ENCODE measurements at places on chromosomes 11 and 22.

- no peak for DNase-seq
Observed at GRCh38 chr11:104001561-104002056, 34.8 kb upstream of the DDI1 start.

DNA sequence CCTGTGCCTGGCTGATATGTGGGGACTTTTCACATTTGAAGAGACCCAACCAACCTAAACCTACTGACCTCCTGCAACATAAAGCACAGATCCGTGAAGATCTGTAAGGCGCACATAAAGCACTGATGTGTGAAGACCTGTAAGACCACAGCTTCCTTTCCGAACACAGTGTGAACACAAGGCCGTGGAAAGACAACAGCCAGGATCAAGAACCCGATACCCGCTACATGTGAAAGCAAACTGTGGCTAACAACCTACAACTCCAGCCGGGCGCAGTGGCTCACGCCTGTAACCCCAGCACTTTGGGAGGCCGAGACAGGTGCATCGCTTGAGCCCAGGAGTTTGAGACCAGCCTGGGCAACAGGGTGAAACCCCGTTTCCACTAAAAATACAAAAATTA is 17.6 kb upstream of the PPFIA1 start:
- no peak for DNase-seq

- DNase-seq = no peak
Observed at GRCh38 chr11:75241906-75242644, 1.5 kb downstream of the TPBGL start.

GRCh38 chr11:121967131-121967704 is 148.8 kb downstream of the BLID start:
- DNase-seq = no peak

DNA sequence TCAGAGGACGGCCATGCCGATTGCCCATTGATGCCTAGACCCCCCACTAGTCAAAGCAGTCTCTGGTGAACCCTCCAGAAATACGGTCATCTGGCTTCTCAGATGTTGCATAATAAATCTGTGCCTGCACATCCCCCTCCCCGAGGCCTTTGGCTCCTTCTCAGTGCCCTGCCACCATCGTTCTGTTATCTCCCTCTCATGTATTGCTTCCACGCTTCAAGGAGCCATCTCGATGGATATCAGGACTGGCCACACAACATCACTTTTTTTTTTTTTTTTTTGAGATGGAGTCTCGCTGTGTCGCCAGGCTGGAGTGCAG is 1.6 kb upstream of the RRP7A start:
- no peak for DNase-seq

- no peak for DNase-seq
Observed at GRCh38 chr11:87127101-87127500, 89.4 kb downstream of the TMEM135 start.

- no peak for DNase-seq
Observed at GRCh38 chr22:21791635-21792625, 56.3 kb upstream of the YPEL1 start.

- DNase-seq = no peak
Observed at GRCh38 chr11:21911061-21911460, 281.8 kb upstream of the ANO5 start.

DNA sequence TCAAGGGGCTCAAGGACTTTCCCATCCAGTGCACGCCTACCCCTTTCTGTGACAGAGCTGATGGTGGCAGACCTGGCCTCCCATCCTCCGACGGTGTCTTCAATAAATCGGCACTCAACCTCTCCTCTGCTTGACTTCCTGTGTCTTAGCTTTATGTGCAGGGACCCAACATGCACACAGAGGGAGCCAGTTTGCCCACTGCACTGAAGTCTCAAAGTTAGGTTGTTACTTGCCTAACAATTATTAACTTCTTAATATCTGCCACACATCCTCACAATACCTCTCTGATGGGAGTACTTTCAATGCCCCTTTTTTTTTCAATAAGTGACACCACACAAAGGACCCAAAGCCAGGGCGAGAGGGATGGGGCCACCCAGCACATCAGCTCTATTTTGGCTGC is 3.6 kb downstream of the IZUMO1R start:
- DNase-seq = no peak

DNA sequence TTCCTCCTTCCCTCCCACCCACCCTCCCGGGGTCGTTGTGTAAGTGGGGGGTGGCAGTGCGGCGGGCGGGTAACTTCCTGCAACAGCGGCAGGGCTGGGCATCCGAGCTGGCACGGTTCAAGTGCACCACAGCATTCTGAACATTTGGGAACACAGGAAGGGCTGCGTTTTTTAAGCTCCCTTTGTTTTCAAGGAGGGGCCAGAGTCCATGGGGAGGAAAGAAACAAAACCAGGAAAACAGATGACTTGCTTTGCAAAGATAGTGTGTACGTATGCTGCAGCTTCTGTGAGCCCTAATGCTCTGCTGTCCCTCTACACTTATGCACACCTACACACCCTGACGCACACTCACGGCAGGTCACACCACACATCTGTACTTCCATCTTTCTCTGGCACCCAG is 152.5 kb downstream of the FBXO7 start:
- no peak for DNase-seq

DNA sequence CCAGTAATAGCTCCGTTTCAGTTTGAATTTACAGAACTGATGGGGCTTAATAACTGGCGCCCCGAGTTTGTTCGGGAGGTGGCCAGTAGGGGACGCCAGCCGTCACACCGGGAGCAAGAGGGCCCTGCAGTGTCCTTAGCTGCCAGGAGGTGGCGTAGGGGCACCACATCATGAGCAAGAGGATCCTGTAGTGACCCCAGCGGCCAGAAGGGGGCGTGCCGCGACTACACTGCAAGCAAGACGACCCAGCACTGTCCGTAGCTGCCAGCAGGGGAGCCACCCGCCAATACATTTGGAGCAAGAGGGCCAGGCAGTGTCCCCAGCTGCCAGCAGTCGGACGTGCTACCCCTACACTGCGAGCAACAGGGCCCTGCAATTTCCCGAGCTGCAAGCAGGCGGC is 663.7 kb upstream of the B3GAT1 start:
- no peak for DNase-seq

- no peak for DNase-seq
Observed at GRCh38 chr11:118679483-118679882, at the start of gene TREH. TREH (minus strand) TSS chr11:118679650; CDS start chr11:118679627, 23 bp downstream.

- no peak for DNase-seq
Observed at GRCh38 chr11:59157433-59157832, 14.5 kb upstream of the DTX4 start.

GRCh38 chr22:20157430-20158183 is 6.8 kb upstream of the CCDC188 start:
- DNase-seq = no peak

DNA sequence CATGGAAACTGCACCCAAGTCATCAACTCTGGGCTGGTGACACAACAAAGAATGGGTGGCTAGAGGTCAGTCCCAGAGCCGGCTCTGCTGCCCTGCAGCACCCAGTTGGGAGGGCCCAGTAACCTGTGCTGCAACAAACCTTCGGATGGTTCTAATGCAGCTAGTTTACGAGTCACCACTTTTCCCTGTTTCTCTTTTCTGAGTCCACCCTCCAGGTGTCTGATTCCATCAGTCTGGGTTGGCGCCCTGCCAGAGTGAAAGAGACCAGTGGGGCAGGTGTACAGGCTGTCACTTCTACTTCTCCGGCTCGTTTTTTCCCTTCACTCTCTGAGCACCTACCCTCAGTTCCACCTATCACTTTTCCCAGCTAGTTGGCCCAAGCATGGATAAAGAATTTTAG is 572.9 kb downstream of the NTM start:
- DNase-seq = peak; percentile 86

GRCh38 chr11:119641983-119642745 is 86.8 kb downstream of the NECTIN1 start:
- DNase-seq = peak; percentile 10

DNA sequence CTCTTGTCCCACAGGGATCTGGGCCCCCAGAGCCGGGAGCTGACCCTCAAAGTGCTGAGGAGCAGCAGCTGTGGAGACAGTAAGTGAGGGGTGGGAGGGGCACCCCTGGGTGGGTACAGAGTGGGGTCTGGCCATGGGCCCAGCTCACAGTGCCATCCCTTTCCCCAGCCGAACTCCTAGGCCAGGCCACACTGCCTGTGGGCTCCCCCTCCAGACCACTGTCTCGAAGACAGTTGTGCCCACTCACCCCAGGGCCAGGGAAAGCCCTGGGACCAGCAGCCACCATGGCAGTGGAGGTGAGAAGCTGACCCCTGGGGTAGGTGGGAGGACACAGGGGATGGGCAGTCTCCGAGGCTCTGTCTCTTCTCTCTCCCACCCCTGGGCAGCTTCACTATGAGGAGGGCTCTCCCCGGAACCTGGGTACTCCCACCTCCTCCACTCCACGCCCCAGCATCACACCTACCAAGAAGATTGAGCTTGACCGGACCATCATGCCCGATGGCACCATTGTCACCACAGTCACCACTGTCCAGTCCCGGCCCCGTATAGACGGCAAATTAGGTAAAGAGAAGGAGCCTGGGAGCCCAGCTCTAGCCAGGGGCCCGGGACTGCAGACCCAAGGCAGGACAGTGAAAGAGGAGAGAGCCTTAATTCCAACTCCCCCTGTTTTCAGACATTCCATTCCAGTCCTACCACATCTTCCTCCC is 5.3 kb downstream of the C2CD2L start:
- DNase-seq = no peak

- DNase-seq = no peak
Observed at GRCh38 chr11:74641905-74642304, 49.5 kb downstream of the POLD3 start.

DNA sequence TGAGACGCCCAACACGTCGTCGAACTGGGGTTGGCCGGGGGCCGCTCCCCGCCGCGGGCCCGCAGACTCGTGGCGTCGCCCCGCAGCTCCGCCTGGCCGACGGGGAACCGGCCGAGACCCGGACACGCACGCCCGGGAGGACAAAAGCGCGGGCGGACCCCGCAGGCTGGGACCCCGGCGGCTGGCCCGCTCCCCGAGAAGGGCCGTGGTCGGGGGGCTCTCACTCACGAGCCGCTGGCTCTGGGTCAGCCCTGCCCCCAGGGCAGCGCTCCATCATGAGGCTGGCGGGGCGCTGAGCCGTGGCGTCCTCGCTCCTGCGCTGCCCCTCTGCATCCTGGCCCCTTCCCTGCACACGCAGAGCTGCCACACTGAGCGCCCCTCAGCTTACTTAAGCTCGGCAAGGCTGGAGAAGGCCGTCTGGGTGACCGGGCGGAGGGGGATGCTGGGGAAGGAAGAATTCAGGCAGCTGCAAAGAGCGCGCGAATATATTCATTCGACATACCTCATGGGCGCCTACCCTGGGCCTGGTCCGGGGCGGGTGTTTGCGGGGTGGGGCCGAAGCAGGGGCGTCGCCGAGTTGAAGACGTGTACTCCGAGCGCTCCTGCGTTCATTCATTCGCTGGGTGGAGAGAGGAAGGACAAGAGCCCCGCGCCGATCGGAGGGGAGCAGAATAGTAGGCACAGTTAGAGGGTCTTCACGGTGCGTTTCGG is 579 bp upstream of the CYB5R2 start:
- peak; percentile 65 for DNase-seq

DNA sequence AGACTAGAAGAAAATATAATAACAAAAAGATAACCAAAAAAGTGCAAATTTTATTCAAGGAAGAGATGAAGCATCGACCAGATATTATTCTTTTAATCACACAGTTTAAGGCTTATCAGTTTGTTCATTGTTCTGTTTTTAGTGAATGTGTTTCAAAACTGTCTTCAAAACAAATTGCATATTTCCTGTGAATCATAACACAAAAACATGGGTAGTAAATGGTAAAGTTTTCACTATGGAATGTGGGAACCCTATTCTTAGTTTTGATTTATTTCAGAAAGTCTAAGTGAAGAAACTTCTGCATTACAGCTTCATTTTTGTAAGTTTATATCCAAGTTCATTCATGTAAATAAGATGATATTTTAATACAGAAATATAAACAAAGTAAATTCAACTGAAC is 207.6 kb upstream of the LUZP2 start:
- DNase-seq = no peak

DNA sequence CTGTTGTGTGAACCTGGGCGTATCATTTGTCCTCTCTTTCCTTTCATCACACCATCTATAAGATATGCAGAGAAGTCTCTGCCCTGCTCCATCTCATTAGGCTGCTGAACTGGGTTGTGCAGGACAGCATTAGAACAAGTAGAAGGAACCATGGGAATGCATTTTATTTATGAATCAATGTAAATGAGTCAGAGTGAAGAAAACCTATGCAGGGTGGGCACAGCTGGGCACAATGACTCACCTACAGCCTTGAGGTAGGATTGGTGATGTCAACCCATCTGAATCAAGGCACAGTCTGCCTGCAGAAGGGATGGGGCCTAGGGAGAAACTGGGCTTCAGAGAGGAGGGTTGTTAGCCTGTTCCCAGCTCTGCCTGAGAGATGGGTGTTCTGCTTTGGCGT is 123.4 kb downstream of the CSNK2A3 start:
- DNase-seq = no peak

DNA sequence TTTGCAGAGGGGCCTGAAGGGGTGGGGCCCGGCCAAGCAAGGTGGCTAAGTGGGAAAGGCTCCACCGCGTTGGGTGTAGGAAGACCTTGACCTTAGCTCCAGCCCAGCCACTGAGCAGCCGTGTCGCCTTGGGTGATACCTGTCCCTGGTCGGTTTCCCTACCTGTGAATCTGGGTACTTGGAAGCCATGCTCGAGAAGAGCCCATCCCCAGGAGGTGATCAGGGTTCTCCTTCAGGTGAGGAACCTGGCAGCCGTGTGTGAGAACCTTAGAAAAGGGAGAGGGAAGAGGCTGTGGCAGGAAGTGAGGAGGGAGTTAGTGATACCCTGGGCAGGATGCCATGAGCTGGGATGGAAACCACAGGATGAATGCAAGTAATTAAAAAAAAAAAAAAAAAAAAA is 21.6 kb downstream of the PPARA start:
- no peak for DNase-seq

DNA sequence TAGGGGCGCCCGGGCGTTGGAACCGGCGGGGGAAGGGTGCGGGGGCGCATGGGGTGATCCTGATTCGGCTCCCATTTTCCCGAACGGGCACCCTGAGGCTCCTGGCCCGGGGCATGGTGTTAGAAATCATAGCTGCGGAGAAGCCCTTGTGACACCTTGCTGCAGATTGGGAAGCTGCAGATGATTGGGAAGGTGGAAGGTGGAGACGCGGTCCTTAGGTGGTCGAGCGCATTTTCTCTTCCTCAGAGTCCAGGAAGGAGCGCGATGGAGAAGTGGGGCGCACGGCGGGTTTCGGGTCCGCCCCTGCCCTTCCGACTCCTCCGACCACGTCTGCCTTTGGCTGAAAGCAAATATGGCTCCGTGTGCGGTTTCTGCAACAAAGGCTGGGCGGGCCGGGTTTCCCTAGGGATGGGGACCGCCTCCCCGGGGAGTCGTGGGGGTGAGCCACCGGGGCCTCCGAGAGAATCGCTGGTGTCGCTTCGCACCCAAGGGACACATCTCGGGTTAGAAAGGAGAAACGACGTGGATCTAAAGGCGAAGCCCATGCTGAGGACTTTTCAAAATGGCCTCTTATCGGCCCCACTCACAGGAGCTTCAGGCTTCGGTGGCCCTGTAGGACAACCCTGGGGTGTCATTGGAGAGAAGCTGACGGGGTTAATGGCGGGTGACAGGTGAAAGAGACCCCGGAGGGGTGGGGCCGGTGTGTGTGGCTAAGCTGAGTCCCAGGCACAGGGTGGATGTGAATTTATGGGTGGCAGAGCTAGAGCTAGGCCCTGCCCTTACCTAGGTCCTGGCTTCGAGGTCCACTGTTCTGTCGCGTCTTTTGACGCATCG is 707 bp upstream of the FTH1 start:
- peak; percentile 59 for DNase-seq
